Activated effector memory CD4-positive, alpha-beta T cell treated with anti-CD3 and anti-CD28 coated beads, Interleukin-2, amount 50 U/mL, for 16 hours (primary cell): ENCODE measurements at places on chromosomes 5 and 9.

DNA sequence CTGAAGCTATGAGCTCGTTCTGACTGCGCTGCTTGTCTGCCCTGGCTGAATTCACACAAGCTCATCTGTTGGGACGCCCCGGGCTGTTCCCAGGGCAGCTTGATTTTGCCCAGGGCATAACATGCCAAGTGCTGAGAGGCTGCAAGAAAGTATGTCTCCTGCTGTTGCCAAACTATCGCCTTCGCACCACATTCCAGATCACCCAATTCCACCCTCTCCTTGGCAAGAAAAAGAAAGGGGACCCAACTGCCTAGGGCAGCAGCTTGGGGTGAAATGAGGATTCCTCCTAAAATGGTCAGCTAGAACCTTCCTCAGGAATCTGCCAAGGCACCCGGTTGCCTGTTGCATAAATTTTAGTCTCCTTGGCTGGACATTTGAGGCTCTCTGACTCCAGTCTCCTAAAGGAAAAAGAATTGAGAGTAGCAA is 21.2 kb downstream of the COL15A1 start:
- DNase-seq, result no peak

- DNase-seq, result no peak
Measured at GRCh38 chr5:136058039-136058971, 29.5 kb downstream of the TGFBI start.

DNA sequence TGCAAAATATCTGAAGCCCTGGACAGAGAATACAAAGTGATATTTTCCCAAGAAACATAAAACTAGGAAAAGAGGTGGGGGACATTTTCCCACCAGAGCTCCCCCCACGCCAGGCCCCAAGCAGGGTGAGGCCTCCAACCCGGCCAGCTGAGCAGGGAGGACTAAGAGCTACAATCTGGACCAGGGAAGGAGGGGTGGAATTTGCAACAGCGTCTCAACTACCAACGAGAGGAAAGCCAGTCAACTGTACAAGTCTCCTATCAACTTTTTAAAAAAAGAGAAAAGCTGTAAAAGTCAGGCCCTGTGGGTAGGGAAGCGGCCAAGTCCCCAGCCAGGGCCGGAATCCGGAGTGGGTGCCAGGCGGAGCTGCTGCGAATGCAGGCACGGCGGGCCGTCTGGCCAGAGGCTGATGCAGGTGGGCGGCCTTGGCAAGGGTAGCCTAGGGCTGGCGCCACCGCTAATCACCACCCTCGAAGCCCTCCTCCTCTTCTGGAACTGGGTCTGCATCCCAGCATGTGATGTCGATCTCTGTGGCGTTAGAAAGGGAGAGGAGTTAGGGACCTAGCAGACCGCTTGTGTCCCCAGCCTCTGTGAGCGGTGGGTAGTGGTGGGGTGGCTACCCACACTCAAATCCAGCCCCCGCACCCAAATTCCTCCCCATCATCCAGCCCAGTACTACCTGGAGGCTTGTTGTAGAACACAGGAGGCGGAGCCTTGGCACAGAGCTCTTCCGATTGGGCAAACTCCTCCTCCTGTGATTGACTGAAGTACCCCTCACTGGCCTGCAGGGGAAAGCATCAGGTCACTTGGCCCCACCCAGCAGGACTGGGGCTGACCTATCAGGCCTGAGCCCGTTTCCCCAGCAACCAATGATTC is 10.6 kb downstream of the PRR7 start:
- DNase-seq, result peak; percentile 80

DNA sequence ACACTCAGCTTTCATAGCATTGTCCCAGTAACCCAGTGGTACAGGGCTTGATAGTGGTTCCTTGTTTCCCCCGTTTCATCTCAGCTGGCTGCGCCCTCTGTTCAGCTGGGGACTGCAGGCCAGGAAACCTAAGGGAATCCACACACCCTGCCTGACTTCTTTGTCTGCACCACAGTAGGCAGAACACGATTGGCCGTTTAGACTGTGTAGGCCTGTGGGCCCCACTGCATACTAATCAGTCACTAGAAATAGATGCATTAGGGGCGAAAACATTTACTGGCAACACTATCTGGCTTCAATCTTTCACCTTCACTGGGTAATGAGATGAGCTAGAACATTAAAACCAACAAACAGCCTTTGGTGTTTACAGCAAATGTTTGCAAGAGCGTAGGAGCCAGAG is 512.7 kb upstream of the BRINP1 start:
- no peak for DNase-seq

- DNase-seq, result no peak
Measured at GRCh38 chr5:137461391-137462264, 37.5 kb downstream of the SPOCK1 start.

DNA sequence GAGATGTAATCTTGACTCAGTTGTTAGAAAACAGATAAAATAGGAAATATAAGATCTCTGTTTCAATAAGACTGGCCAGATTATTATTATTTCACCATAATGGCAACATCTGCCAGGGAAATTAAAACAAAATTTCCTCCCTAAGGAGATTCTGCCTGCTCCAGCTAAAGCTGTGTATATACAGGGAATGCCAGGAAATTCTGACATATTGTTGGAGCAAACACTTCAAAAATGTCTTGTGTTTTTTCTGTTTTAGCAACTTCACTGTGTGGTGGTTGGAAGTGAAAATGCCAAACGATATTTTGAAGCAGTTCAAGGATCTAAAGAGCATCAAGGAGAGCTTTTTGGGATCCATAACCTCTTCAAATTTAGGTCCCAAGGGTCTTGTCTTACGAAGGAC is 90.8 kb downstream of the ERCC6L2 start:
- no peak for DNase-seq

- DNase-seq, result no peak
Measured at GRCh38 chr5:20050262-20050661, 62.3 kb upstream of the CDH18 start.

DNA sequence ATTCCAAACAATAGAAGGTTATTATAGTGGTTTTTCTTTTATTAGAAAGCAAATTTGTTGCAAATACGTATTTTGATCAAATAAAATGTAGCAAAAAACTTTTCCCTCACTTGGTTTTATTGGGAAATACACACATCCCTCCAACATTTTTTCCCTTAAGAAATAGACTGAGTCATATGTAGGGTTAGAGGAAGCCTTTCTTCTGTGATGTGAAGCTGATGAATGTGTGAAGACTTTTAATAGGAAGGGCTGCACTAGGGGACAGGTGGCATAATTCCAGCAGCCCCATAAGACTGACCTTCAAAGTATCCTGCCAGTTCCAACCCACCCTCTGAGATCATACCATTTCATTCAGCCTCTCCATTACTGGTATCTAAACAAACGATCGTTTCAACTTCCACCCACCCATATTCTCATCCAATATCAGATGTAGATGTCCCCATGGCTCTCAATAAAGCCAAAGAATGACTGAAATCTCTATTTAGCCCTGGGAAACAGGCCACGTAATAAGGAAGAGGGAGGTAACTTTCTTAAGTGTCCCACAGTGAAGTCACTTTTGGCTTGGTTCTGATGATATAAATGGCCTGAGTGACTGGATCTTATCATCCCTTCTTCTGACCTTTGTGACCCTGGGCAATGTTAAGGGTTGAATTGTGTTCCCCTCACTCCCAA is 64.7 kb upstream of the LPAR1 start:
- no peak for DNase-seq
